Sigmoid colon (tissue), 7 donors: ENCODE measurements at places on chromosomes 1 and 21. TPM values are rescaled to one million over a fixed set of nuclear protein-coding genes. Genes with fewer than 3 reads are reported as not detected.

GRCh38 chr1:25501235-25502058 lies 42.0 kb upstream of the LDLRAP1 start:
- peak; percentile 46 for DNase-seq

- DNase-seq: no peak
These were observed 20.4 kb downstream of the GPR161 start for GRCh38 chr1:168116327-168116799.

- DNase-seq: no peak
These were observed 7.9 kb downstream of the AKT3 start for GRCh38 chr1:243842161-243842560.

DNA sequence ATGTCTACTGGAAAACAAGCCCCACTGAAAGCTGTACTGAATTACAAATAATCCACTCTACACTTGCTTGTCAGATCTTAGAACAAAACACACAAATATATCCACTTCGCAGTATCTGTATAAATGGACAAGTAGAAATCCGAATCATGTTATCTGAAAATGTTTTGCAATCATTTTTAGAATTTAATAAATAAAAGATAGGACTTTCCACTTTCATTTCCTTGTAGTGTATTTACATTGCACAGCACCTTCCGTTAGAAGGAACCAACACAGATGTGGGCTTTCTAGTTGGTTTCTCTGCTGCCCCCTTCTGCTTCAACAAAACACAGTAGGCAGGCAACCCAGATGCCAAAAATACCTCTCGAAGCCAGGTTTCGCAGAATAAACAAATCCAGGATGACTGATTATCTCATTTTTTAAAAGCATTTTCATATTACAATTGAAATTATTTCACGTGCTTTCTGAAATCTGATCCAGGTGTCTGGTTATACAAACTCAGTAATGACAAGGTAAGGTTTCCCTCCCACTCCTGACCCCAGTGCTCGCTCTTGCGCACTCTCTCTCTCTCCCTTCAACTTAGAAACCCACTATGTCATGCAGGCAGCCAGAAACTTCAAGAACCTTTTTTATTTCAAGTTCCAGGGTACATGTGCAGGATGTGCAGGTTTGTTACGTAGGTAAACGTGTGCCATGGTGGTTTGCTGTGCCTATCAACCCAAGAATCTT lies 389.9 kb downstream of the SMYD3 start:
- no peak for DNase-seq

Gene HSD11B1
- 10.0 TPM for total RNA-seq
